HCEC 1CT (cell line): ENCODE measurements at places on chromosomes 4 and X.
A peak's percentile ranks its signal among the peaks of the same experiment; 100 is the strongest.

- no peak for DNase-seq
These were observed 22.2 kb downstream of the HMX1 start for GRCh38 chr4:8849266-8850073.

DNA sequence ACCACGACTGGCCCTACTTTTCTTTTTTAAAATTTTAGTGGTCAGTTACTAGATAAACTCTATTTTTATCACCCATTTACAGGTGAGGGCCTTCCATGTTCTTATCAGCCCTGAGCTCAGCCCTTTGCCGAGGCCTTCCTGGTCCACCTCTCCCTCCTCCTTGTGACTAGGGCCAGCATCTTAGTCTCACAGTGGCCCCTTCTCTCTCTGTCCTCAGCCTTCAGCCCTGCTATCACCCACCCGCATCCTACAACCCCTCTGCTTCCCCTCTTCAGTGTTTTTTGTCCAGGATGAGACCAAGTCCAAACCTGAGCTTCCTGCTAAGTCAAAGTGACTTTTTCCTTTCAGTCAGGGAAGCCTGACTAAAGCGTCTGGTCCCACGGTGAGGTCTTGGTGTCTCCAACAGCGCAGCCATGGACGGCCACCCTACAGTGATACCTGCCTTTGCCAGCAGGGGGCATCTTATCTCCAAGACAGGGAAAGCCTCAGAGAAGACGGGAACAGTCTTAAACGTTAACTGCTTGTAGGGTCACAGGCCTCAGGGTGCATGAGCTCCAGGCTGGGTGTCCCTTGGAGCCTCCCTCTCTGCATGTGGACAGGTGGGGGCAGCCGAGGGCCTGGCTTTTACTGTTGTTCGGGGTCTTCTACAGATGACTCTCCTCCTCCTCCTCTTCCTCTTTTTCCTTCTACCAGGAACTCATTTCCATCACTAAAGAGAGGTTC is 11.7 kb upstream of the GAGE10 start:
- DNase-seq: peak; percentile 17

DNA sequence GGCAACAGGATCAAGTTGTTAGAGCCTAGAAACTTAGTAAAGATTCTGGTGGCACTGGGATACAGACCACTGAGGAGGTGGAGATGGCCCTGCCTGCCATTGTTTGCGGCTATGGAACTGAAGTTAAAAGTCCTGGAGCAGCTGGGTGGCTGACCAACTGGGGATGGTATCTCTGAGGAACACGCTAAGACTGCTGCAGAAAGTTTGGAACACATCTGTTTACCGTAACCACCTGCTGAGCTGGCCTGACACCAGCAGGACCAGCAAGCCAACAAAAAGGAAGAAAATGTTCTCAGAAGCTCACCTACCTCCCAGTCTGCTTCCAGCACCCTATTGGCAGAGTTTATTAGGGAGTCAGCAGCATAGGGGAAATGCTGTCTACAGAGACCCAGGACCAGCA is 17.4 kb upstream of the PACRGL start:
- DNase-seq: no peak

- no peak for DNase-seq
These were observed 514.7 kb downstream of the CENPC start for GRCh38 chr4:67030636-67031035.

DNA sequence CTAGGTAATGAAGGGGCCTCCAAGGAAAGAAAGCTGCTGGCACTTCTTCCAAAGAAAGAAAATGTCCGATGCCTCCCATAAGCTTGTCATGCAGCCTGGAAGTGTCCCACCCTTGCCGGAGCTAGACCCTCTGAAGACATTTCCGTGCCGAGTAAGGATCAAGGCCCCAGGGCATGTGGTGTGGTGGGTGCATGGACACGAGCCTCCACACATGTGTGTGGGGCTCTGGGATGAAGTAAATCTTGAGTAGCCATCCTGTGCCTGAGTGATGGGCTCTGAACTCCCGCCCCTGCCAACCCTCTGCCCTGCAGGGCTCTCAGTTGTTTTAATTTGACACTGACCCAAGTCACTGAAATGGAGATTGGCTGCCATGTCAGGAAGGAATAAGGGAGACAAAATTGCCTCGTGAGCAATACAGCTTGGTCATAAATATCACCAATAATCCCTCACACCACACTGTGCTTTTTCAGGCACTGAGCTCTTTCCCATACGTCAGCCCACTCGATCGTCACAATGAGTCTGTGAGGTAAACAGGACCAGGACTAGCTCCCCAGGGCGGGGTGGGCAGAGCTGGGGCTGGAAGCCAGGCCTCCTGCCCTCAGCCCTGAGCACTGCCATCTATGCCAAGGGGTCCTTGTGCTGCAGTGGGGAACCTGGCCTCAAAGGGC is 24.6 kb downstream of the CNGA2 start:
- DNase-seq: no peak

DNA sequence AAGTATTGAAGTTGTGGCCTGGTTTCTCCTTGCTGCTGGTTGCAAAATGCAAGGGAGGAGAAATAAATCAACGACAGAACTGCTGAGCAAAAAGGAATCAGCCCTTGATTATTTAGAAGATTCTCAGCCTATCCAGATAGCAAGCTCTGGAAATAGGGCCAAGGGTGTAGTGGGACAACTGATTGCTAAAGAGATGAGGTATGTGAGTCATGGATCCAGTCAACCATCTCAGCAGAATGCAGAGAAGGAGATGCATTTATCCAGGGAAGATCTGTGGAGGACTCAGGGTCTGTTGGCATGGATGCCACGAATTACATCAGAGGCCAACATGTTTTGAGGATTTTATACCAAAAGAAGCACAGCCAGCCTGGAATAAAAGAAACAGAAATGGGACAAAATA is 36.7 kb downstream of the FOXR2 start:
- DNase-seq: no peak

DNA sequence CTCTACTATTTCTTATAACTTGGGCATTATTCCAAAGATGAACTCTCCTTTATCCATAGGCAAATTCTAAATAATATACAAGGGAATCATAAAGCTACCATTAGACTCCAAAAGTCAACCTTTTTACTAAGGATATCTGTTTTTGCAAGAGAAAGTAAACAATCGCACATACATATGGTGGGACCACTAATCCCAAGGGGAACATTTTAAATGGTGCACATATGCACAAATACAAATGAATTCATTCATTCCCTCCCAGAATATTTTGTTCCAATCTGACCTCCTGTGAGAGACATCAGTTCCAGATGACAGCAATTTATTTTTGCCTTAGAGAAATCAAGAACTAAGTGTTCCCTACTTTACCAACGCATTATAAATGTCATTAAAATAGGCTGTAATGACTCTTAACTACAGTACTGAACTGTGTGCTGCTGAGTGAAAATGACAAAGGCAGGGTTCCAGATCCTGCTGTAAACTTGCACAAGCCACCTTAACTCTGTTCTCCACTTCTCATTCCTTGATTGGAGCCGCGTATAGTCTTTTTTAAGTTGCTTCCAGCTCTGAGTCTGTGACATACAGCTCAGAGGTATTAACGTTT is 2.0 kb downstream of the DHX15 start:
- DNase-seq: no peak

DNA sequence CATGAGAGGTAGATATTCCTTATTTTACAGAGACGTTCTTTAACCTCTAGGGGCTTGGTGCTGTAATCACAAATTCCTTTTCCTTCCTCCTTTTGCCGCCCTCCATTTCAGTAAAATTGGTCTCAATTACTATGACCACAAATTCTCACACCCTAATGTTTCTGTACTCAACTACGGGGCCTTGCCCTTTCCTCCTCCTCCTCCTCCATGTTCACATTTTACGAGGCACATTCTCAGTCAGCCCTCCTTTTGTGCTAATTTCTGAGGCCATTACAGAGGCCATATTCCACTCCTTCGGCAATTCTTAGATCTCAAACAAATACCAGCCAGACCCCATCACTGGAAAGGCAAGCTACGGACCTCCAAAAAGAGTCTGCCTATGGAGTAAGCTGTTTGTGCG is 92.1 kb downstream of the SH3KBP1 start:
- no peak for DNase-seq

GRCh38 chrX:37765507-37765906 is 14.4 kb upstream of the CYBB start:
- no peak for DNase-seq

DNA sequence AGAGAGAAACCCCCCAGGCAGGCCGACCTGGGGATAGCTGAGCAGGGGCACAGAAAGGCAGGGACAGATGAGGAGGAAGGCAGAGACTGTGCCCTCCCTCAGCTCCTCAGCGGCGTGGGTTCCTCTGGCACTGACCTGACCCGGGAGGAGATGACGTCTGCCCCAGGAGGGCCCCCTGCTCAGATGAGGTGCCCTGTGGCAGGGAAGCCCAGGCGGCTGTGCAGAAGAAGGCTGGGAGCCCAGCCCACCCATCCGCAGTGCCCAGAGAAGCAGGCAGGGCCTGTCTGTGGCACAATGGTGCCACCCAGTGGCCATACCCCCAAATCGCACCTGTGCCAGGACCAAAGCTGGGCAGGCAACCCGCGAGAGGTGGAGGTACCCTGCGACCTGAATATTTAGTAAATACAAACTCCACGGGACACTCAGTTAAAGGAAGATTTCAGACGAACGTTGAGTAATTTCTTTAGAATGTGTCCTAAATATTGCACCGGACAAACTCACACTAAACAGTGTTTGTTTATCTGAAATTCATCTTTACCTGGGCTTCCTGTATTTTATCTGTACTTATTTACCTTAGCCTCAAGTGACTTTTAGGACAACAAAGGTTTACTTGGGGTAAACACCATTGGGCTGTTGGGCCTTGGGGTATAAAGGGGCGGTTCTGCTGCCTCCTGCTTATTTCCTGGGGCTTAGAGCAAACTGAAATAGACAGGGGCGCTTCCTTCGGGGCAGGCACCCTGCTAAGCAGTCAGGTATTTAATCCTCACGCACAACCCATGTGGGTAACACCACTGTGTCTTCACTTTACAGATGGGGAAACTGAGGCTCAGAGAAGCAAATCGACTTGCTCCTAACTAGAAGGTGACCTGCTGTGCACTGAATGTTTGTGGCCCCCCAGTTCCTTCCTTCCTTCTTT is 46.5 kb upstream of the HMX1 start:
- no peak for DNase-seq

- DNase-seq: no peak
These were observed 146.8 kb downstream of the KLHL4 start for GRCh38 chrX:87664381-87664780.

DNA sequence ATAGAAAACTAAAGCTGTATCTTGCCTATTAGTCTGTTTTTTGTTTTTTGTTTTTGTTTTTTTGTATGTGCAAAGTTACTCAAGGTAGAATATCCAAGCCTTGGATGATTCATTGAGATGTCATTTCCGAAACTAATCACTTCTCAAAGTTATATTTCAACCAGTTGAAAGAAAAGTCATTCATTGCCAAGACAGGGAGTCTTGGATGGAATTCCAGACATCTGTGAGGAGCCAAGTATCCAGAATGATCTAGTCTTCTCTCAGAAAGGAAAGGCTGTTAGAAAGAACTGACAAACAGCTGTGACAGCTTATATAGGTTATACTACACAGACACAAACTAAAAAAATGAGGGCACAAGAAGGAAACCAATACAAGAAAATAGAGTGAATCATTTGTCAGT is 141.1 kb upstream of the NDST3 start:
- no peak for DNase-seq

DNA sequence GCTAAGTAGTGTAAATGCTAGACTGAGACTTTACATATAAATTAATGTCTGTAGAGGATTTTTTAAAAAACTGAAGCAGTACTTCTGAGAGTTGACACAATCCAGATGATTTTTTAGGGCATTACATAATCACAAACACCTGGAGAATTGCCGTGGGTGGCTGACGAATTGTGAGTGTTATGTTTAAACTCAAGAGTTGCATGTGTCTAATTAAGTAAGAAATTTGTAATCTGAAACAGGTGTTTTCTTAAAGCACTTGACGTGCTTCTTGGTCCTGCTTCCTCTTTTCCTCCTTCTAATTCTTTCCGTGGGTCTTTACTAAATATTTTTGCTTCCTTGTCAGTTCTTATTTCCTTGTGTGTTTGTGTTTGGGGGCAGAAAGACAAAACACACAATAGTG is 27.8 kb downstream of the PIR start:
- DNase-seq: peak; percentile 1

- DNase-seq: peak; percentile 24
These were observed 245.8 kb upstream of the DIAPH2 start for GRCh38 chrX:96438803-96439202.
